Stimulated activated CD4-positive, alpha-beta T cell treated with anti-CD3 and anti-CD28 coated beads, Interleukin-1b, Interleukin-23, amount 100 ng/mL, for 4 hours (primary cell): ENCODE measurements at places on chromosomes 16 and 17.

- no peak for DNase-seq
Measured at GRCh38 chr17:81061027-81061735, 26.2 kb downstream of the BAIAP2 start.

DNA sequence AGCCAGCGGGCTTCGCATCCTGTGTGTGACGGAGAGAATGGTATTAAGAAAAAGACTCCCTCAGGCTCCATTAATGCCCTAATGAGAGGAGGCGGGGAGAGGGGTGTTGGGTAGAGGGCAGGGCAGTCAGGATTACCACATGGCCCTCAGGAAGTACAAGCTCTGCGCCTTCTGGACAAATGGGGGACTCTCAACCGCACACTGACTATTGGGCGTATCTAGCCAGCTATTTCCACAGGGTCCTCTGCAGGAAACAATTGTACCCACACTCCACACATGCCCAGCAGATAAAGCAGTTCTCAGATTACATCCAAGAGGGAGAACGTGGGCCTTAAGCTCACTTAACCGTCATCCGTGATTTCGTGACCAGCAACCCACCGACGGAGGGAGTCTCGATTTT is 14.7 kb downstream of the NXN start:
- DNase-seq = no peak

DNA sequence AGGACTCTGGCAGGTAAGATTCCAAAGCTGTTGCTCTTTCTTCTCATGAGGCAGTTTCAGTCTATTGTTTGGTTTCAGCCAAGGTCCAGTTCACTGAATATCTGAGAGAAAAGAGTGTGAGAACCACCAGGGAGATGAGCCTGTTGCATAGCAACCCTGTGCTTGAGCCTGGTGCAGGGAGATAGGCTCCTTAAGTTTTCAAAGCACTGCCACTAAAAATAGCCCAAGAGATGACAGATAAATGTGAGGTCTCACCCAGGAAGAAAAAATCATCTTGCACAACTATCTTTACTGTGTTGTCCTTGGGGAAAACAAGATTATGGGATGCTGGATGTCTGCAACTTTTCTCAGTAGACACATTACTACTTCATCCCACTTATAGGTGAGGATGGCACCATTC is 26.2 kb upstream of the NUDT7 start:
- DNase-seq = no peak

DNA sequence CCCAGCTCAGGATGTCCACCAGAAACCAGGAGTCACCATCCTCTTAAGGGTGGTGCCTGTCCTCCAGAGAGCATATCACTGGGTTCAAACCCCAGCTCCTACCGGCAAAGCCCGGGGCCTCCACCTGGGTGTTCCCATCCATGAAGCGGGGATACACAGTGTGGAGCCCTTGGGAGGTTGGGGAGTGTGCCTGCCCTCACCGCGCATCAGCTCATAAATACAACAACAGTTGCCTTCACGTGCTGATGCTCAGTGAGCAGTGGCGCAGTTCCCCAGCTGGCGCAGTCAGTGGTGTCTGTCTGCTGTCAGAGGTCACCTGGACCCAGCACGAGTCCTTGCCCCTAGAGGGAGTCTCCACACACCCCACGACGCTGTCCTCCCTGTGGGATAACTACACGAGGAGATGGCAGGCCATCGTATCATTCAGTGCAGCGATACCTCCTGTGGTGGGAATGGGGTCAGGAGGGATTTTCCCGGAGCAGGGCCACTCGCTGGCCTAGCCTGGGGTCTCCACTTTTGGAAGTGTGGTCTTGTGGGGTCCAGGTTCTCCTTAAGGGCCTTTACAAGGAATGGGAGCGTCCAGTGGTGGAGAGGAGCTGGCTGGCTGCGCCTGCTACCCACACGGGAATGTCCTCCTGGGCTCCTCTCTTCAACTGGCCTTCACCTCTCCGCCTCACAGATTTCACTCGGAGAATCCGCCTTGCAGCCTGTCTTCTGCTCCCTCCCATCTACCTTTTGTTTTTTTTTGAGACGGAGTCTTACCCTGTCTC is 2.3 kb upstream of the ELOB start:
- DNase-seq = no peak

DNA sequence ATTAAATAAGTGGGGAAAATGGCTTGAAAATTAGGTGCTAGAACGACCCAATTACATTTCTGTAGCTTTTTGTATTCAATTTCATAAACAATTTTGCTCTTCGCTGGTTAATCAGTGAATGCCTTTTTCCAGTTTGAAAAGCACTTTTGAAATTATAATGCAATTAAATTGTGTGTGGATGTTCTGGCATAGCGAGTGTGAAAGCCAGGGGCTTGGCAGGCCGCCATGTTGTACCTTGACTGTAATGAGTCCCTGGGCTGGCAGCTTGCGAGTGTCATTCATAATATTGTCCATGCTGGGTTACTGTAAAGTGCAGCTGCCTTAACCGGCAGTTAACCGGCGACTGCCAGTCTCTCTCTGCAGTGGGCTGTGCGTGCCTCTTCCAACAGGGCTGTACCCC is 177.8 kb downstream of the CCDC182 start:
- DNase-seq = no peak

GRCh38 chr17:8426094-8426720 is 9.5 kb upstream of the NDEL1 start:
- DNase-seq = no peak

GRCh38 chr16:54817432-54817831 is 113.2 kb upstream of the IRX5 start:
- DNase-seq = no peak

GRCh38 chr17:80941171-80941570 is 50.5 kb upstream of the CHMP6 start:
- DNase-seq = no peak

DNA sequence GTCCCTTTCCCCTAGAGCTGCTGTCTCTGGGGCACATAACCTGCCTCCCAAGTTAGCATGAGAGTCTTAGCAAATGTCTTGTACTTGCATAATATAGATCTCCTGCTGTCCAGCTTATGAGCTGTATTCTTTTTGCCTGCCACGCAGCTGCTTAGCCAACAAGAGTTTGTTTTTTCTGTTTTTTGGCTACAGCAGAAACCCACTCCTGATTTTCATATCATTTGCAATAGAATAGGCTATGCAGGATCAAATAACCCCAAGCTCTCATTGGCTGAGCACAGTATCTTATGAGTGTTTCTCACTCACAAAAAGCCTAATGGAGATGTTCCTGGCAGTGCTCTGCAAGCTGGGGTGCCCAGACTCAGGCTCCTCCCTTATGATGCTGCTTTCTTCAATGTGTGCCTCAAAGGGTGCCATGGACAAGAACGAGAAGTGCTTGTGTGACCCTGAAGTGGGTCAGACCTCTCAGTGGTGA is 23.1 kb downstream of the B9D1 start:
- no peak for DNase-seq

- peak; percentile 67 for DNase-seq
Measured at GRCh38 chr17:20121359-20122253, 112.4 kb downstream of the SPECC1 start.

DNA sequence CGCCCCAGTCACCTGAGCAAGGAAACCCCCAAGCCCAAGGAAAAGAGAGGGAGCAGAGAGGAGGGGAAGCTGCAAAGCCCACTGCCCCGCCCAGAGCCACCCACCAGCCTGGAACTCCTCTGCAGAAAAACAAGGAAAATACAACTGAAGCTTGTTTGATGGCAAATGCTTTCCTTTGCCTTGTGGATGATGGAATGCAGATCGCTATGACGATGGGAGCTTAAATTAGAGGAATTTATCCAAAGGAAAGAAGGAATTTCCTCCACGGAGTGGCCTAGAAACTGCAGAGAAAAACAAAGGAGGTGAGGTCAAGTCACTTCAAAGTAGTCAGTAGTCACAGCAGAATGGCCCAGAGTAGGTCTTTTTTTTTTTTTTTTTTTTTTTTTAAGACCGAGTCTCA is 31.5 kb upstream of the ASGR2 start:
- no peak for DNase-seq

GRCh38 chr16:84514874-84515835 is 10.7 kb upstream of the MEAK7 start:
- DNase-seq = peak; percentile 65

GRCh38 chr16:24729951-24730815 is 732 bp downstream of the TNRC6A start:
- peak; percentile 19 for DNase-seq

DNA sequence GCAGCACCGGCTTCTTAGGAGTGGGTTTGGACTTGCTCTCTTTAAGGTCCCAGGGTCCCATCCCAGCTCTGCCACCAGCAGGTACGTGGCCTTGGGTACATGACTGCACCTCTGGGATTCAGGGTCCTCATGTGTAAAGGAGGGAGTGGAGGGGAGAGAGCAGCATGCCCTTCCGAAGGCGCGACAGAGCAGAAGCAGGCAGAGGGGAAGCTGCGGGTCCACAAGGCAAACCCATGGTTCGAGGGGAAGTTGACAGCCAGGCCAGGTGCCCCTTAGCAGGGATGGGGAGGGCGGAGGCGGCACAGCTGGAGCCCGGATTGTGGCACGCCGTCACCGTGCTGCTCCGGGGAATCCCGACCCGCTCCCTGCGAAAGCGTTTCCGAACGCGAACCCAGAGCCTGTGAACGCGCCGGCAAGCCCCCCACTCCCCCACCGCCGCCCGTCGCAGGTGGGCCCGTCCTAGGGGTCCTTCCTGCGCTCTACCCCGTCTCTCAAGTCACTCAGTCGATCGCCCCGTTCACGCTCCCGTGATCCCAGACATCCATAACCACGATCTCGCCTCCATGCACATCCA is 4.1 kb upstream of the TBX2 start:
- no peak for DNase-seq

DNA sequence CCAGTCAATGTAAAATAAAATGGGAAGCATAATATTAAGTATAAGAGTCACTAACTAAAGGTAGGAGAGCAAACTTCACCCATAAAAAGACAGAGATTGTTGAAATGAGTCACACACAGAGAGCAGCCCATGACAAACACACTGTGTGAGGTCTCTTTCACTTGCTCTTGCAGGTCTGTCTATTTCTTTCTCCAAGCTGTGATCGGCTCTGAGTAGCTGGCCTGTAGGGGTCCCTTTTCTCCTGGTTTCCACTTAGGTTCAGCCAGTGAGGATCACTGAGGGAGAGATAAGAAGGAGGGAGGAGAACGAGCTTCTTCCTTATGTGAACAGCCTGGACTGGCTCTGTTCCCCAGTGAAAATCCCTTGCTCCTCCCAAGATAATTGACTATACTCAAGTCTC is 133.7 kb upstream of the HS3ST3A1 start:
- DNase-seq = no peak

GRCh38 chr17:7618608-7619007 is 3.9 kb upstream of the FXR2 start:
- no peak for DNase-seq

DNA sequence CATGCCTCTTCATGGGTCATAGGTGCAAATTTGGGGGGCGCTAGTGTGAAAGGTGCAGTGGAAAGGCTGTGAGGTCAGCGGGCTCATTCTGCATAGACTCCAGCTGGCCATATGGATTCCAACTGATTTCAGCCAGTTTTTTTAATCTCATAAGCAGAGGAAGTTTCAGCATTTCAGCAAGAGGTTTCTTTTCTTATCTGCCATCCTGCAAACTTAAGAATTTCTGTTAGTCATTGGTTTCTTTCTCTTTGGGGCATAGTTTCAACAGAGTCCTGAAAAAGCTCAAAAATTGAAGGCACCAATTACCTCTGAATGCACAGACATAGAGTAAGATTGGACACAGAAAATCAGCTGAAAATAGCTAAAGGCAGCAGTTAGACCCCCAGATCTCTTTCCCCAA is 16.2 kb upstream of the ALOX15 start:
- DNase-seq = no peak

- DNase-seq = no peak
Measured at GRCh38 chr17:46832945-46833839, 14.7 kb upstream of the WNT3 start.

DNA sequence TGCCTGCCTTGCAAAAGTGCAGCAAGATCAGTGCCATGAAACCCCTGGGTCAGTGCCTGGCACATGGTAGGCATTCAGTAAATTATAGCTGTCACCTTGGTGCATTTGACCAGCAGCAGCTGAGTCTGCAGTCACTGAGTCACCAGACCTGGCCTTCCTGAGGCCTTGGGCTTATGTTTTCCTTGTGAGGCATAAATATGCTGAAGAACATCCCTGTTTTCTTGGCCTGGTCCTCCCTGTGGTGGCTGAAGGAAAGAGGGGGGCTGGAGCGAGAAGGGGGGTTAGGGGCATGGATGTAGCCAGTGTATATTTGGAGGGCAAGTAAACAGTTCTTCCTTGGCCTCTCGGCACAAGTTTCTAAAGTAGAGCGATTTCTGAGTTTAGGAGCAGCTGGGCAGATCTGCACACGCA is 26.5 kb downstream of the EPN2 start:
- DNase-seq = no peak

GRCh38 chr16:57574646-57575467 is 32.4 kb downstream of the ADGRG5 start:
- no peak for DNase-seq

DNA sequence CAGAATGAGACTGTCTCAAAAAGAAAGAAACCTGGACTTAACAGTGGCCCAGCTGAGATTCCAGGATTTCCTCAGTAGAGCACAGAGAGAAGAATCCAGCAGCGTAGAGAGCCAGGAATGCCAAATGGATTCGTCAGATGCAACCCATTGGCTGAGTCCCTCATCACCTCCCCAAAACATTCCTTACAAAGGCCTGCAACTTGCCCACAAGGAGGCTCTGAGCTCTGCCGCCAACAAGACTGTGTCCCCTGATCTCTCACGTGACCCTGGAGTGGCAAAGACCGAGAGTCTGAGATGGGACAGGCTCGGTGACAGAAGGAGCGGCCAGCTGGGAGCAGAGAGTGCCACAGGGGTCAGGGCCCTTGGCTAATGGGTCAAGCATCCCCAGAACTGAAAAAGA is 6.9 kb upstream of the CHMP6 start:
- no peak for DNase-seq

DNA sequence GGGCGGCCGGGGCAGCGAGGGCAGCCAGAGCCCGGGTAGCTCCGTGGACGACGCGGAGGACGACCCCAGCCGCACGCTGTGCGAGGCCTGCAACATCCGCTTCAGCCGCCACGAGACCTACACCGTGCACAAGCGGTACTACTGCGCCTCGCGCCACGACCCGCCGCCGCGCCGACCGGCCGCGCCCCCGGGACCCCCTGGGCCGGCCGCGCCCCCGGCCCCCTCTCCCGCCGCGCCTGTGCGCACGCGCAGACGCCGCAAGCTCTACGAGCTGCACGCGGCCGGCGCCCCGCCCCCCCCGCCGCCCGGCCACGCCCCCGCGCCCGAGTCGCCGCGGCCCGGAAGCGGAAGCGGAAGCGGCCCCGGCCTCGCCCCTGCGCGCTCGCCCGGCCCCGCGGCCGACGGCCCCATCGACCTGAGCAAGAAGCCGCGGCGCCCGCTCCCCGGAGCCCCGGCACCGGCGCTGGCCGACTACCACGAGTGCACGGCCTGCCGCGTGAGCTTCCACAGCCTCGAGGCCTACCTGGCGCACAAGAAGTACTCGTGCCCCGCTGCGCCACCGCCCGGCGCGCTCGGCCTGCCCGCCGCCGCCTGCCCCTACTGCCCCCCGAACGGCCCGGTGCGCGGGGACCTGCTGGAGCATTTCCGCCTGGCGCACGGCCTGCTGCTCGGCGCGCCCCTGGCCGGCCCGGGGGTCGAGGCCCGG is 36.1 kb upstream of the ZC3H18 start:
- DNase-seq = peak; percentile 74

DNA sequence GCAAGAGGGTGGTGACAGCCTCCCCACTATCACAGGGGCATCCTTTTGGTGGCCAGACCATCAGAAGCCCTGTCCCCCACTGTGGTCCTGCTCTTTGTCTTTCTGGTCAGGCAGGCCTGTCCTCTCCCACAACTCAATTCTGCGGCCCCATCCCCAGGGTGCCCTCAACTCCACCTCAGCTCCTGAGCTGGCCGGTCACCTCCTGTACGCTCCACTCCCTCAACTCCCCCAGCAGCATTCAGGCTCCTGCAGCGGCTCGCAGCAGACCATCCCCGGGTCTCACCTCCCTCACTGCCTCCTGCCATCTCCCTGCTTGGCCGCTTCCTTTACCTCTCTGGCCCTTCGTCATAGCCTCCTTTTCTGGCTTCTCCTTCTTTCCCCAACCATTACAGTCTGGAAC is 43.4 kb upstream of the MTSS2 start:
- DNase-seq = no peak
